ENCODE measurements at places on chromosomes 1 and 21.

- DNase-seq: no peak
Observed at GRCh38 chr1:154581766-154582165, 14.2 kb downstream of the CHRNB2 start.

DNA sequence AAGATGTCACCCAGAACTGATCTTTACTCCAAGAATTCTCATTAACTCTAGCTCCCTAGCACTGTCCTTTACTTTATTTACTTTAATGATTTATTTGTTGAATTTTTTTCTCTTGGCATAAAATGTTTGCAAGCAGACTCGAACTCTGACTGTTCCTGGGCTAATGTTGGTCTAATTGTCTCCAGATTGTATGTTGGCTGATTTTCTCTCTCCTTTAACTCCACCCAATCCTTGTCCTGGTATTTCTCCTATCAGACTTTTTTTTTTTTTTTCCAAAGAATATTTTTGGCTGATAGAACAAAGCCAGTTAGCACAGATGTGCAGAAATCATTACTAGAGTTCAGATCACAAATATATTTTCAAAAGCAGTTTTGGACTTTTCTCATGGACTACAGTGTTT lies 82.6 kb downstream of the ATF6 start:
- DNase-seq: no peak

DNA sequence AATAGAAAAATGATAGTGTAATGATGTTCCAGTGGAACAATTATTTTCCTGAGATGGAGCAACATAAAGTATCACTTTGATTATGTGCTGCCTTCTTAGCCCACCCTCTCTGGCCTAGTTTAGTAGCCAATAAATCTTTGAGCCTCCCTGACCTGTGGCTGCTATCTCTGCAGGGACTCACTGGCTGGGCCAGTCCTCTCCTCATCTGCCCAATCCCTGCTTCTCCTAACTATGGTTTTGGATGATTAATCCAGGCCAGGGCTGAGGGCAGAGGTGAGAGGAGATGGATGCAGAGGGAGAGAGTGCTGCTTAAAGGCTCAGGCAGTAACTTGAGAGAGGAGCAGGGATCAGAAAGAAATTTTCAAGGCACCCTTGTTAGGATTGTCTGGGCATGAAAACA lies 89.0 kb upstream of the CD34 start:
- DNase-seq: no peak

DNA sequence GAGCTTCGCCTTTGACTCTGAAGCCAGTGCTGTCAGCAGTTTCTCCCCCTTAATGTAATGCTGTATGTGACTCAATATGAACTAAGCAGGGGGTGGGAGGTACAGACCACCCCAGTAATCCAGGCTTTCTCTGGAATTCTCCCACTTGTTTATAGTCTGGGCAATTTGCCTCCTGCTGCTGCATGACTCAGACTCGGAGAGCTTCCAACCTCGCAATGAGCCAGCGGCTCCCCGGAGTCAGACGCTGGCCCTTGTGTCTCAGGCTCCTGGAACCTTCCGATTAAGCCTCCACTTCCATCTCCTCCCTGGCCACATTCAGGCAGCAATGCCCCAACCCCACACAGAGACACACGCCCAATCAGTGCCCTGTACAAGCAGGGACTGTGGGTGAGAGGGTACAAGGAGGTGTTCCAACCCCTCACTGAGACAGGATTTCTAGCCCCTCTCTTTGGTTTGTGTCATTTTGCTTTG lies 471.7 kb upstream of the VAMP3 start:
- peak; percentile 89 for DNase-seq

- peak; percentile 98 for DNase-seq
Observed at GRCh38 chr1:119712342-119713038, 756 bp downstream of the PHGDH start.

Data from mesendoderm (in vitro differentiated cells).